ENCODE measurements at places on chromosomes 1 and 21.
A peak's percentile ranks its signal among the peaks of the same experiment; 100 is the strongest.

GRCh38 chr1:151062741-151063371, 2.7 kb downstream of the MLLT11 start:
- no peak for DNase-seq

GRCh38 chr1:35499652-35500176, 57.5 kb downstream of the KIAA0319L start:
- no peak for DNase-seq

GRCh38 chr1:154557939-154558719, at the start of gene UBE2Q1:
Gene UBE2Q1 (minus strand): TSS chr1:154558662. CDS start chr1:154558553, 109 bp downstream.
- DNase-seq: peak; percentile 6

DNA sequence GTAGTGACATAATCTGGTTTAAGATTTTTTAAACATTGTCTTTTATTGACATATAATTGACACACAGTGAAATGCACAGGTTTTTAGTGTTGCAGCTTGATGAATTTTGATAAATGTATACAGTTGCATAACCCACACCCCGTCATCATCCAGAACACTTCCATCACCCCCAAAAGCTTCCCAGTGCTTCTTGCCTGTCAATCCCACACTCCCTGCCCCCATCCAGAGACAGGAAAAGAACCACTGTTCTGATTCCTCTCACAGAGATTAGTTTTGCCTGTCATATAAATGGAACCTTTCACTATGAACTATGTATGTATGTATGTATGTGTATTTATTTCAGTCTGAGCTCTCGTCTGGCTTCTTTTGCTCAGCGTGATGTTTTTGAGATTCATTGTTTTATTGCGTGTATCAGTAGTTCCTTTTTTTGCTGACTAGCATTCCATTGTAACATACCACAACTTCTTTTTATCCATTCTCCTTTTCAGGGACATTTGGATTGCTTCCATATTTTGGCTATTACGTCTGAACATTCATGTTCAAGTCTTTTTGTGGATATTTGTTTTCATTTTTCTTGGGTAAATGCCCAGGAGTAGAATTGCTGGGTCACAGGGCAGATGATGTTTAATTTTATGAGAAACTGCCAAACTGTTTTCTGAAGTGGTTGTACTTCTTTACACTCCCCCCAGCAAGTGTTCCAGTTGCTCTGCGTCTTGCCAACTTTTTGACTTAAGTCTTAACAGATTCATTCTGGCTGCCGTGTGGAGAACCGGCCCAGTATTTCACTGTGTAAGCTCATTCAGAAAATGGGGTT, 8.7 kb downstream of the UBIAD1 start:
- DNase-seq: no peak

GRCh38 chr1:41340655-41341364, 20.4 kb upstream of the FOXO6 start:
- DNase-seq: no peak

- DNase-seq: no peak
Measured at GRCh38 chr1:236748268-236748870, 46.7 kb upstream of the MTR start.

- DNase-seq: no peak
Measured at GRCh38 chr1:39787468-39787867, 1.2 kb downstream of the BMP8B start.

GRCh38 chr1:12279003-12279402, 49.2 kb downstream of the VPS13D start:
- DNase-seq: no peak

DNA sequence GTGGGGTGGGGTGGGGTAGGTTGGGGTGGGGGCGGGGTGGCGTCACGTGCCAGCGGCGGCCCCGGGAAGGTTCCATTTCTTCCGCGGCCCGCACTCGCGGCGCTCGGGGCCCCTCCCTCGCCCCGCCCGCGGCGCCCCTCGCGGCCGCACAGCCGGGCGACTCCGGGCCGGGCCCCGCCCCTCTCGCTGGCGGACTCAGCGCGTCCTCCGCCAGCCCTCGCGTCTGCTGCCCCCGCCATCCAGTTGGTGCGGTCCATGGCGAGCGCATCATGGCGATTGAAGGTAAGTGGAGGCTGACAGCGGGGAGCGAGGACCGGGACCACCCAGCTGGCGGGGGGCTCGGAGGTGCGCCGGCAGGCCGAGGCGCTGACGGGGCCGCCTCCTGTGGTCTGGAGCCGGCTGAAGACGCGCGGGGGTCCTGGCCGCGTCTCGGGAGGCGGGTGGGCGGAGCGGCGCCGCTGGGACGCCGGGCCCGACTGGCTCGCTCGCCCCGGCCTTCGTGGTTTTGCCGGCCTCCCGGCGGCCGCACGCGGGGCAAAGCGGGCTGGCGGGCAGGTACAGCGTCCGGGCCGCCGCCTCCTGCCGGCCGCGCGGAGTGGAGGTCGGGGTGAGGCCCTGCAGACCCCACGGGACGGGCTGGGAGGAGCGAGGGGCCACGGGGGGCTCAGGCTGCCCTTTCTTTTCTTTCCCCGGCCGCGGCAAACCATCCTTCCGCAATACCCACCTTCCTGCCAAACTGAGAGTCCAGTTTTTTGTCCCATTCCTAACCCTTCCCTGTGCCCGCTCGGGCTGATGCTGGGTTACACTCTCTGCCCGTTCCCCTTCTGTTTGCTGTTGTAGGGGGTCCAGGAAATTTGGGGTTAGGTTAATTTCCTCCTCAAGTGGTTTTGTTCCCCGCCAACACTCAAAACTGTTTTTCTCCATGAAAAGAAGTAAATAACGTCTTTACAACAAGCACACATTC, at the start of gene SYT14:
SYT14 (plus strand) TSS at position 222 of the 964 bp plus-strand sequence; CDS start at position 270, 48 bp downstream.
- no peak for DNase-seq

DNA sequence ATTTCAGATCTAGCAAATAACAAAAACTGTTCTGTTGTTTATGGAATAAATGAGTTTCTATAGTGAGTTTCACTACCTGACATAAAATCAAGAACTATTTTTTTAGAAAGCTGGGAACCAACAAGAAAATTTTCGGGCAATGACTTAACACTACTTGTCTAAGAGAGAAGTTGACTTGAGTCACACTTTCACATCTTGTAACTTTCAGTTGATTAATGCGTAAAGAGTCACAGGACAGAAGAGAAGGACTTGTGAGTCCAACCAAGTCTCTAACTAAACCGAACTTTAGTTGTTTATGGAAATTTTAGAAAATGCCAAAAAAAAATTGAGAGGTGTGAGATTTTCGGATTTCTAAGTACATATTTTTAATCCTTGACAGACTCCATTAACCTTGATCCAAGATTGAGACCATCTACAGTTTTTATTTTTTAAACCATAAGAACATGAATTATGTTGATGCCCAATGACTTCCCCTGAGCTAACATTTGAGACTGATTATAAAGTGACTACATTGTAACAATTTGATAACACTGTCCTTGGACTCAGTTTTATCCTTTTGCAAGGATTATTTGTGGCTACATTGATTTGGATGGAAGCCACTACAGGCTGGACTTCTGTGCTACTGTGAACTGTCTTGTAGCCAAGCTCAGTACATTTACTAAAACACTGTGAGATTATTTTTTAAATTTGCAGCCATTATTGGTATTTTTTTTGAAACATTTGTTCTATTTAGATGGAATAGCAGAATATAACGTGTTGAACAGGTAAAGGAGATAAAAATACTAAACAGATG, 284.0 kb downstream of the PTPRC start:
- no peak for DNase-seq

GRCh38 chr1:37808369-37809319, 636 bp upstream of the YRDC start:
- no peak for DNase-seq

DNA sequence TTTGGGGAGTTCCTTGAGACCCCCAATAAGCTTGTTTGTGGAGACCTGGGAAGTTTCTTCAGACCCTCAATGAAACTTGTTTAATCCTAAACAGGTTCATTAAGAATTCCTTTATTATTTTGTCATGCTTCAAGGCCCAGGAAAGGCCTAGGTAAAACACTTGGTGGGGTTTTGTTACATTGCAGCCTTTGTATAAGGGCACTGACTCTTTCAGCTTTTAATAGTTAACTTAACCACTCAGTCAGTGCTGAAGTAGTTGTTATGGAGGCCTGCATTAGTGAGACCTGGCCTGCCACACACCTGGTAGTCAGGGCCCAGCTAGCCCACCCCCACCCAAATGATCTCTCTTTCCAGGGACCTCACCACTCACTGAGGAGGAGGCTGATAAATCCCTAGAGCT, 103.7 kb downstream of the FCRL5 start:
- DNase-seq: no peak

GRCh38 chr1:99782920-99783319, 16.5 kb upstream of the FRRS1 start:
- DNase-seq: no peak

DNA sequence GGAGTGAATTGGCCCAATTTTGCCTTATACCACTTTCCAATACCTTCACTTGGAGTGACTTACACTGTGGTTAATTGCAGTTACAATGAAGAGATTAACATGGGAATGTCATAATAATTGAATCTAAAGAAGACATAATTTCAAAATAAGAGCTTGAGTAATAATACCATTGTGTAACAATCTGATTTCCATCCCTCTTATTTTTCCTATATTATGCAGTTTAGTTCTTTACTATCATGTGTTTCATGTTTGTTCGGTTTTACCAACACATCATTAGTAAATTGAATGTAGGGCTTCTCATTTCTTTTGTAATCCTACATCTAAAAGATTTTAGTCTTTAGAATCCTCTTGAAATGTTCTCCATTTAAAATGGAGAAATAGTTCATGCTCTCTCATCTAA, 19.2 kb upstream of the XPR1 start:
- DNase-seq: no peak

DNA sequence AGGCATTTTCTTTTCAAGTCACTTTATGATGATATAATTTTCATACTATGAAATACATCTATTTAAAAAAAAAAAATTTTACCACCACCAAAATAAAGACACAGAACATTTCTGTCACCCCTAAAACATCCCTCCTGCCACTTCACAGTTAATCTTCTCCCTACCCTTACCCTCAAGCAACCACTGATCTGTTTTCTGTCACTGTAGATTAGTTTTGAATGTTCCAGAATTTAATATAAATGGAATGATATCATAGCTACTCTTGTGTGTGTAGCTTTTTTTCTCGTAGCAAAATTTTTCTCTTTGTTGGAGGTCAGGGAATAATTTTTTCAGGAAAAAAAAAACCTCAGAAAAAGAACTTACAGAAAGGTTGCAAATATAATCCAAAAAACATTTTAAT, 152.7 kb downstream of the RHOU start:
- no peak for DNase-seq

DNA sequence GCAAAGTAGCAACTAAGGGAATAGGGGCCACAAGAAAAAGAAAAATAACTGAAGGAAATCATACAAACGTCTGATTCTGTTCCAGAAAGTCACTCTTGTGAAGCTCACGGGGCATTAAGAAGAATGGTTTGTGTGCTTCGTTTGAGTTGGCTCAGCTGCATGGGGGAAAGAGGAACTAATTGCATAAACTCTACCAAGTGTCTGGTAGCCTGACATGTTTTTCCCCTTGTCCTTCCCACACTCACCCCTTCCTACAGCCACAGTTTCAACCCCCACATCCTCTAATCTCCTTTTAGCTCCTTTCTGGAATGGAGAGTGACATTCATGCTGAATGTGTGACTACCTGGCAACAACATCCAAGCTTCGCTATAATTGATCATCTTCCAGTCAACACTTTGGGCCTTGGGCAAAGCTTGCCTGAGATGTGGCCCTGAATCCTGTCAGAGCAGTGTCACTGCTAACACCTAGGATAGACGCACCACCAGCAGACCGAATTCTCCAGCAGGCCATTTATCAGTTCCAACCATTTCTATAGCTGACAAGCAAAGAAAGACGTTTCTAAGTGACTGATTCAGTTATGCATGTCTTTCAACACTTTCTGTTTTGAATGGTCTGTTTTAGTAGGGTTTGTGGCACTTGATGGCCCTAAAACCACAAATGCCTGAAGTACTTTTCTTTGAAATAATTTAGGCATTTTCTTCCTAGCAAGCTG, 439.6 kb downstream of the TTLL7 start:
- no peak for DNase-seq

DNA sequence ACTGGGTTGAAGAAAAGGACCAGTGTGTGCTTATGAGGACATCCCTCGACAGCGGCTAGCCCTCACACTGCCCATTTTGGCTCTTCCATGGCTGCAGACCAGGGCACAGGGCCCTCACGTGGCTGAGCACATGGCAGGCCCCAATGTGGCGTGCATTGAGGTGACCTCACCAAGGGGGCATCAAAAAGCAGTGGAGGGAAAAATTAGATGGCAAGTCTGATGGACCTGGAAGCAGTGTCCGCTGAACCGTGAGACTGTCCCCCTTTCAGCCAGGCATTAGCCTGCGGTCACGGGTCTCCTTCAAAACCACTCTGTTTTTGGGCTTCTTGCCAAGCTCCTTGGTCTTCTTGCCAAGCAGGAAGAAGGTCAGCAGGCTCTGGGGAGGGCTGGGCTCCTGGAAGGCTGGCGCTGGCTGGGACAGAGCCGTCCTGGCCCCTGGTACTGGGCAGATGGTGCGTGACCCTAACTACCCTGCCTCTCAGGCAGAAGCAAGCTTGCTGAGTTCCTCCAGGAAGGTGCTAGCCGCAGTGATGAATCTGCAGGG, 30.8 kb downstream of the TRIM67 start:
- no peak for DNase-seq

GRCh38 chr1:23356471-23357137, 12.5 kb upstream of the HNRNPR start:
- no peak for DNase-seq

DNA sequence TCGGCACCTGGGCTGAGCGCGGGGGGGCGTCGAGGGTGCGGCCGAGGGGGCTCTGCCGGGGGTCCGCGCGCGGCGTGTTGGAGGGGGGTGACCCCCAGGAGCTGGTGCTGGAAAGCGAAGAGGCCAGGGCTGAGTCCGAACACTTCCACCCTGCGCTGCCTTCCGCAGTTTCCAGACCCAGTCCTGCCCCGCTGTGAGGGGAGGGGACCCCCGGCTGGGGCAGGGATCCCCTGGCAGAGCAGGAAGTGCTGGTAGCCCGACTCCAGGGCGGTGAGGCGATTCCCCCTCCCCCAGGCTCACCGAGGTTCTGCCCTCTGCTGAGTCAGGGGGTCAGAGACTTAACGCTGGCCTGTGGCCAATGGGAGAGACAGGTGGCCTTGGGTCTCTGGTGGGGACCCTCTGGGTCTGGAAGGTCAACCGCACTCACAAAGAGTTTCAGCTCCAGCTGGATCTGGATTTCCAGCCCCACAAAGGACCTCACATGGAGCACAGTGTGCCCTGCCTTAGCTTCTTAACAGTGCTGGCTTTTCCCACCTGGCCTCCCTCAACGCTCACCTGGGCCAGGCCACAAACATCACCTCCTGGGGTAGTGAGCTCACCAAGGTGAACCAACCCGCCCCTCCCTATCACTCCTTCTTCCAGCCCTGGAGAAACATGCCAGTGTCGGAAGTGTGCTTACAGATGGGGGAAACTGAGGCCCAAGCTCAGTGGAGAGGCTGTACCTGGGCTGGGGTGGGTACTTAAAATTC, 39.8 kb upstream of the SYNC start:
- DNase-seq: no peak
